ENCODE measurements at places on chromosomes 3 and 15. TPM values are rescaled to one million over a fixed set of nuclear protein-coding genes. Genes with fewer than 3 reads are reported as not detected.

GRCh38 chr3:14907043-14907966 is 40.1 kb upstream of the NR2C2 start:
- ATAC-seq = no peak

Gene LRRC31
- 0.09 TPM for total RNA-seq

GRCh38 chr3:122475316-122475715 is 39.4 kb downstream of the KPNA1 start:
- ATAC-seq = no peak

GRCh38 chr15:71883447-71883846 is 73.1 kb downstream of the NR2E3 start:
- no peak for ATAC-seq

Gene CTXN2
- total RNA-seq = 1.2 TPM

DNA sequence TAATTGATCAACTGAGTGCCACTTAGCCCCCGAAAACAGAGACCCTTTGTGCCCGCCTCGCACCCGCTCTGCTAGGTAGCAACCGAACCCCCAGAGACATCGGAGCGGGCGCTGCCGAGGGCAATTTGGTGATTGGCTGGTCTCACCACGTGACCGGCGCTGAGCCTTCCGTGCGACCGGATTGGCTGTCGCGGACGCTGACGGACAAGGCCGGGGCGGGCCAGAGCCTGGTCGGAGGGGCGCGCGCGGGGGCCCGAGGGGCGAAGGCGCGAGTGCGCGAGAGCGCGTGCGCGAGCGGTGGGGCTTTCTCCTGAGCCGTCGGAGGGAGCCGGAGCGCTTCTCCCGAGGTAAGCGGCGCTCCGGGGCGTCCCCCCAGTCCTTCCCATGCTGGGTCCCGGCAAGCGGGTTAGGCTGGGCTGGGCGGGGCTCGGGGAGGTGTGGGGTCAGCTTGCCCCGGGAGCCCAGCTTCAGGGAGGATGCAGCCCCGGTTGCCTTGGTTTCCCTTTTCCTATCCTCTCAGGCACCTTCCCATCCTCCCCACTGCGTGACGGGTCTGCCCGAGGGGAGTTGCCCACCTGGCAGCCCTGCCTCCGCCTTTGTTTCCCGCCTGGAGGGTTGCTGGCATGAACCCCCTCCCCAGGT is at the start of gene TMEM108:
TSS of gene TMEM108 (plus strand) at position 303 of the 642 bp plus-strand sequence.
- peak; percentile 95 for ATAC-seq

GRCh38 chr3:85632921-85633320 is 674.1 kb downstream of the CADM2 start:
- no peak for ATAC-seq

GRCh38 chr3:100825574-100825973 is 116.3 kb downstream of the TFG start:
- ATAC-seq = no peak

- no peak for ATAC-seq
These were observed 292.2 kb downstream of the EPHA6 start for GRCh38 chr3:97106652-97106989.

Gene GOLGA6D
- 0.78 TPM for total RNA-seq

DNA sequence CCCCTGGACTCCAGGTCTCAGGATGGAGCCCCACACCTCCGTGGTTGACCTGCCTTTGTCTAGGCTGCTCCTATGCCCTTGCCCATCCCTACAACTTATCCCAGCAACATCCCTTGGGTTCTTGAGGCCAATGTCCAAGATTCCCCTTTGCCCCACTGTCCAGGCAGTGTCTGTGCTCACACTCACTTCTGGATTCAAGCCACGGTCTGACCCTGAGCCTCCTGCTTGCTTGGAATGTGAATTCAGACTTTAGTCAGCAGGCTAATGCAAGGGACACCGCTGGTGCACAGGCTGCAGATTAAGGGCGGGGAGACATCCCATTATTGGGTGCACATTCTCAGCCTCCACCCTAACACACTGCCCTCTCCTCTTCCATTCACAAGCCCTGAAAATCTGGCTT is 154.1 kb downstream of the WNT5A start:
- no peak for ATAC-seq

- peak; percentile 99 for ATAC-seq
These were observed 50.3 kb downstream of the SYNPR start for GRCh38 chr3:63328365-63328764.

Gene ECE2
- total RNA-seq = 3.7 TPM

DNA sequence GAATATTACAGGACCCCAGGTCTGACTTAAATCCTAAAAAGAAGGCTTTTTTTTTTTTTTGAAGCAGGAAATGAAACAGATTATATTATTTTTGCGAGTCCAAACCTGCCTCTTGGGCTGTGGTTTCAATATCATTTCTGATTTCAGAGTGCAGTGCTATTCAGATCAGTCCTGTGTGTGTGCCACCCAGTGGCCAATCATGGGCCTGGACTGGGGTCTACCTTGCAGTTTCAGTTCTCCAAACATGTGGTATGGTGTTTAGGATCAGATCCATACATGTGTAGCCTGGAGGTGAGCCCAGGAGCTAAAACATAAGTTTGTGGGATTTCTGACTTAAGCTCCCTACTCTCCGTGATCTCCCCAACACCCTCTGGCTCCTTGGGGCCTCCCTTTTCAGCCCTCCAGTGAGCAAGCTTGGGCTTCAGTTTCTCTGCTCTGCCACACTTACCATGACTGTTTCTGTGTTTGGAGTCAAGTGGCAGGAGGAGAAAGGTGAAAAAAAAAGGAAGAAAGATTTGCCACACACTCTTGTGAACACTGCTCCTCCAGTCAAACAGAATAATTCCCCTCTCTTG is 12.1 kb upstream of the THSD4 start:
- peak; percentile 93 for ATAC-seq

DNA sequence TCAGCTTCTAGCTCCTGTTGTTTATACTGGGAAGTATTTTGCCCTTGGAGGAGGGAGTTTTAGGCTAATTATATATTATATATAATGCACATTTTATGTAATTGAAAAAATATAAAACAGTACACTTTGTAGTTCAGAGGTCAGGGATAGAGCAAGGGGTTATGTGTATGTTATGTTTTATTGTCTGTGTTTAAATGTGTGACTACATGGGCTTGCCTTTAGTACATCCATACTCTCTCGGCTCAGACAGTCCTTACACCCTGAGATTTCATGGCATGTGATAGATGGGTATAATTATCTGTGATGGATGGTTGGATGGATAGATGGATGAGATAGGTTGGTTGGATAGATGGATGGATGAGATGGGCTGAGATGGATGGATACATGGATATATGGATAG is 17.4 kb upstream of the ST3GAL6 start:
- ATAC-seq = no peak

DNA sequence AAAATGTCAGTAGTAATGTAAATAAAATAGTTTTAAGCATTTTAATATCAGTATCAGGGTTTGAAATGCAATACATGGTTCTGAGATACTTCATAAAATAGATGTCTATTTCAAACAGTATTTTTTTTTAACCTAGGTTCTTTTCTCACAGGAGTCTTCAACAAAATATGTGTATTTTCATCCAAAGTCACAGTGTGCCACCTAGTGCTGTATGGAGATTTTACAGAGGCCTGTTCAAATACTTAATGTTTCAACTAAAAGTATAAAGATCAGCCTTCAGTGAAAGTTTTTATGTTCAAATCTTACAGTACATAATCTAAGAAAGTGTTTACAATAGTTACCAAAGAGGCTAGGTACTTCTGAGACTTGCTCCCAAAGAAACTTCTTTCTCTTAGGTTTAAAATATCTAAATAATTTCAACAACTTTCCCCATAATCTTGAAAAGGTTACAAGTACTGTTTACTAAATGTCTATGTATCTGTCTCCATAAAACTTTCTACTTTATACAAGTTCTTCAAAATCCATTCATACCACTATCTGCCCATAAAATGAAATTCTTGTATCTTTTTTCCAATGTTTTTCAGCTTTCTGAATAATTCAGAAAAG is 38.3 kb downstream of the SCAPER start:
- no peak for ATAC-seq

Gene NUSAP1
- 78.8 TPM for total RNA-seq

GRCh38 chr15:32701863-32702262 is 15.9 kb upstream of the GREM1 start:
- ATAC-seq = no peak

Gene PLAAT1
- total RNA-seq = 5.4 TPM

- ATAC-seq = no peak
These were observed 1.2 kb upstream of the USF3 start for GRCh38 chr3:113697500-113698090.
